Stimulated activated CD4-positive, alpha-beta T cell treated with anti-CD3 and anti-CD28 coated beads, TNF-alpha, amount 100 ng/mL, for 24 hours (primary cell): ENCODE measurements at places on chromosomes 11 and 22.

DNA sequence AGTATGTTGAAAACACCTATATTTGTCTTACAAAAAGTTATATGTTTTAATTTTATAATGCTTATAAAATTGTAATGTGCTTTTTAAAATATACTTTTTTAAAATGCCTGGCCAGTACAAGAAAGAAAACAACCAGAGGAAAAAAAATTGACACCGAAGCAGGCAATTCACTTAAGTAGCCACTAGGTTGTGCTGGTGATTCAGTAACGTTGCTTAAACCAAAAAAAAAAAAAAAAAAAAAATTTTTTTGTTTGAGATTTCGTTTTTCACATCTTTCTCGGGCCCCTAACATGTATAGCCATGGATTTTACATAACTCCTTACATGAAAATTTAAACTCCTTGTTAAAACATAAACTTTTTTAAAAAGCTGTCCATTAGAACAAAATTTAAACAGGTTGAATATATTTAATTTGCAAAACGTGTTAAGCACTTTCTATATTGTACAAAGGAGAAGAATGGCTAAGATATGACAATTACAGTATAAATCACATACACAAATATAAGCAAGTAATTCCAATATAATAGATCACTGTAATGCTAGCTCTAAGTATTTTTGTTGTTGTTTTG is 9.2 kb downstream of the OR8B4 start:
- DNase-seq, result no peak

DNA sequence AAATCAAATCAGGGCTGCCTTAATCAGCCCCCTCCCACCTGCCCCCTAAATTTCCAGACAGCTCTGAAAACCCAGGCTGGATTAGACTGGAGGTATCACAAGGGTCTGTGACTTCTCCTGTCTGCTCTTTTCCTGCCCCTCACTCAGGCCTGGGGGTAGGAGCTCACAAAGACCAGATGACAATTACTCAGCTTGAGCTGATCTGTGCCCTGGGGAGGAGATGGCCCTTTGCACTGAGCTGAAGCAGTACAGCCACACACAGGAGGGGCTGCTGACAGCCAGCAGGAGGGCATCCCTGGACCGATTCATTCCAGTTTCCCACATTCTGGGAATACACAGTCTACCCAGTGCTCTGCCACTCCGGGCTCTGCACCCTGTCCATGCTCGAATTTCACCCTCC is 4.2 kb downstream of the ABCC8 start:
- no peak for DNase-seq

DNA sequence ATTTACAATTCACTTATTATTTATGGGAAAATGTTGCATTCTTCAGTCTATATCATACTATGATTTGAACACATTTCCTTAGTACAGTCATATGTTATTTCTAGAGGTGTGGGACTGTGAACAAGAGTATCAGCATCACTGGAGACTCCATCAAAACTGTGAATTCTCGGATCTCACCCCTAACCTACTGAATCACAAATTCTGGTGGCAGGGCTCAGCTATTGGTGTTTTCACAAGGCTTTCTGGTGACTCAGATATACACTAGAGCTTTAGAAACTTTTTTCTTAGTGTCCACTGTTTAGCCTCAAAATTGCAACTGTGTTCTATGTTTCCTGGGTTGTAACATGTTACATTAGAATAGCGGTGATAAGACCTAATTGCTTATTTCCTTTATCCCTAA is 352.9 kb upstream of the DDI1 start:
- no peak for DNase-seq

DNA sequence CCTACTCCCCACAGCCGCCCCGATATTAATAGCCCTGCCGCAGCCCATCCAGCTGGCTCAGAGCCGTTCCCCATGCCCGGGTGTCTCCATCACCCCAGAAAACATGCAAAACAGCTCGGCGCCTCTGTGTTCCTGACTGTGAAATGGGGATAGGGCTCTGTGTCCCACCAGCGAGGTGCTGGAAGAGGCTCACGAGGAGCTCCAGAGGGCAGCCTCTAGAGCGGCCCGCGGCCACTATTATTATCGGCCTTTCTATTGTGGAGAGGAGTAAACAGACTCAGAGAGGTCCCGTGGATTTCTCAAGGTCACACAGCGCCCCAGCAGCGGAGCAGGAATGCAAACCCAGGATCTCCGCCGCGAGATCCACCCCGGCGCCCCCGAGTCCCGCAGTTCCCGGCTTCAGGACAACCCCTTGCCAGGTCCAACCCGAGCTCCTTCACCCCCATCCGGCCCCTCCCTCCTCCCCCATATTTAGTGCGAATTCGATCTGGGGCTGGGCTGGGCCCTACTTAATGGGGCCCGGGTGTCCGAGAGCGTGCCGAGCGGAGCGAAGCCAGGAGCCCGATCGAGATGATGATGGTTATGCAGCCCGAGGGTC is at the start of gene ACTN3:
TSS of gene ACTN3 (plus strand) at position 536 of the 598 bp plus-strand sequence. CDS start at position 571, 35 bp downstream.
- DNase-seq, result no peak

GRCh38 chr11:17519061-17519885 is 24.9 kb downstream of the USH1C start:
- no peak for DNase-seq

GRCh38 chr22:29256606-29257325 is 11.0 kb downstream of the RHBDD3 start:
- no peak for DNase-seq

- no peak for DNase-seq
Measured at GRCh38 chr11:17353821-17354600, 2.4 kb downstream of the NCR3LG1 start.

DNA sequence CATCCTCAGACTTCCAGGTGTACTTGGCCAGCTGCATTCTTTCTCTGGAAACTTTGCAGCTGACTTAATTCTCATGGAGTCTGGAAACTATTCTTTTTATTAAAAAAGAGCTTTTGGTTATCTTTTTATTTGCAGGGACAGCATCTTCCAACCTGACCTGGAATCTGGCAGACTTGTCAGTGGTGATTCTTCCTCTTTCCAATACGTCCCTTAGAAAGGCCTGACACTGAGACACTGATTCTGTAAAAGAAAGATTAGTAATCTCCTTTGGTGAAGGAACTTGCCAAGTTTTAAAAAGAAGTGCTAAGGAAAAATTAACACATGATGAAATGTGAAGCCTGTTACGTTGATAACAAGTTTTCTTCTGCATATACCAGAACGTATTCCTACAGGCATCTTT is 440.9 kb upstream of the RAG2 start:
- DNase-seq, result no peak

- no peak for DNase-seq
Measured at GRCh38 chr11:62930157-62930556, 9.0 kb upstream of the CHRM1 start.

DNA sequence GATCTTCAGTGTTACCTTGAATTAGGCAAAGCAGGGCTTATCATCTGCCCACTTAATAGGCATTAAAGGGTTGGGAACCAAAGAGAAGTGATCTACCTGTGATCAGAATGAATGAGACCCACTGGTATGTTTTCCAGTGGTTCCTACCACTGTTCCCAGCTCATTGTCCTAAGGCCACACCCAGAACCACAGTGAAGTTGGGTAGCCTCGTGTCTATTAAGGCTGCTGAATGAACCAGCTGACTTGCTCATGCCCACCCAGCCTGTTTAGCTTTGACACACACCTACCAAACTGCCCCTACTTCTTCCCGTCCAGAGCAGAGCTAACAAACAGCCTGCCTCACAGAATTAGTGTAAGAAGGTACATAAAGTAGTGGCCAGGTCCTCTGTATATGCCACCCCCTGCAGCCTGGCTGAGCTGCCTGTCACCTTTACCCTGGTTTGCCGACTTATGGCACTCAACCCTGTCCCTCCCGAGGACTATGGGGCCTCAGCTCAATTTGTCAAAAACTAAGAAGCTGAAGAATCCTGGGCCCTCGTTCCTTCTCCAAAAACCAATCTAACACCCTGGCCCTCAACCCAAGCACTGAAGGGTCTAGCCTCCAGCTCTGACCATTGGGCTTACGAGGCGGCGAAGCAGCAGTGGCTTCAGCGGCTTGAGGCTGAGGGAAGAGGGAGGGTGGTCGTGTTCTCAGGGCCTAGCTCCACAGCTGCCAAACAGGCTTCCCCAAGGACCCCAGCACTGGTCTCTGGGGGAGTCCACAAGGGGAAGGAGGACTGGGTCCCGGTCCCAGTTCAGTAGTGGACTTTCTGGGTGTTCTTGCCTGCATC is 9.8 kb downstream of the UCP2 start:
- DNase-seq, result no peak

- DNase-seq, result no peak
Measured at GRCh38 chr11:70158201-70158600, 44.9 kb upstream of the FADD start.

GRCh38 chr11:30358536-30358935 is 35.6 kb downstream of the ARL14EP start:
- DNase-seq, result no peak

DNA sequence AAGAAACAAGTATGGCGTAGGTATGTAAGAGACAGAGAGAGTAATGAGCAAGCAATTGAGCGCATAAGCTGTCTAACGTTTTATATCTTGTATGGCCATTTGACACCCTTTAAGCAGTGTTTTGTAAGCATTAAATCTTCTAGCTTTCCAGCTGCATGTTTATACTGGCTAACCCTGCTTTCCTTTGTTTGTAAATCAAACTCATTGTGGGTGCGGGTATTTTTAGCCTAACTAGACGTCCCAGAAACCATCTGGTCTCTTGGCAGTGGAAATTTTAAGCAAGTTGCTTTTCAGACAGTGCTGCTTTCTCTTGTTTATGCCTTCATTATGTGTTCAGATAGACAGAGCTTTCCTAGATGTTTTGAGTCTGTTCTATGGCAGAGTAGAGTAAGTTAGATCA is 73.5 kb downstream of the RNF169 start:
- no peak for DNase-seq

GRCh38 chr11:90428836-90429235 is 206.0 kb upstream of the CHORDC1 start:
- DNase-seq, result no peak

DNA sequence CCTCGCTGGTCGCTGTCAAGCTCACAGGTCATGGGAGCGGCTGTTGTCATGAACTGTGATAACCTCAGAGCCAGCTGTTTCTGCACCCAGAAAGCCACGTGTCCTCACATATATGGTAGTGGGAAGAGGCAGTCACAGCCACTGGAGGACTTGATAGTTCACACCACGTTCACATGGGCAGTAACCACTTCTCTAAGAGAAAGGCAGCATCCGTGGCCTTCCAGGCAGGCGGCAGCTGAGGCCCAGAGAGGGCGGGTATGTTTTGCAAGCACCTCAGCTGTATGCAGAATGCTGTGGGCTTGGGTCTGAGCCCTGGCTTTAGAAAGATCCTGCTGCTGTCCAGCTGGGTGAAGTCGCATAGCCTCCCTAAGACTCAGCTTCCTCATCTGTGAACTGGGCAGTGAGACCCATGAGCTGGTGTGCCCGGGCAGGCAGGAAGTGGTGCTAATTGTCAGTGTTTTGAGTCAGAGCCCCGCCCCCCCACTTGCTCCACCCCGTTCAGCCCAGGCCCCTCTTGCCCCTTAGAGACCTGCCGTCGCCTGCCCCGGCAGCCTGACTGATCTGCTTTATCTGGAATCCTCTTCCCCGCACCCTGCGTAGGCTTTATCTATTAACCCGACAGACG is 13.3 kb downstream of the TTC38 start:
- no peak for DNase-seq

DNA sequence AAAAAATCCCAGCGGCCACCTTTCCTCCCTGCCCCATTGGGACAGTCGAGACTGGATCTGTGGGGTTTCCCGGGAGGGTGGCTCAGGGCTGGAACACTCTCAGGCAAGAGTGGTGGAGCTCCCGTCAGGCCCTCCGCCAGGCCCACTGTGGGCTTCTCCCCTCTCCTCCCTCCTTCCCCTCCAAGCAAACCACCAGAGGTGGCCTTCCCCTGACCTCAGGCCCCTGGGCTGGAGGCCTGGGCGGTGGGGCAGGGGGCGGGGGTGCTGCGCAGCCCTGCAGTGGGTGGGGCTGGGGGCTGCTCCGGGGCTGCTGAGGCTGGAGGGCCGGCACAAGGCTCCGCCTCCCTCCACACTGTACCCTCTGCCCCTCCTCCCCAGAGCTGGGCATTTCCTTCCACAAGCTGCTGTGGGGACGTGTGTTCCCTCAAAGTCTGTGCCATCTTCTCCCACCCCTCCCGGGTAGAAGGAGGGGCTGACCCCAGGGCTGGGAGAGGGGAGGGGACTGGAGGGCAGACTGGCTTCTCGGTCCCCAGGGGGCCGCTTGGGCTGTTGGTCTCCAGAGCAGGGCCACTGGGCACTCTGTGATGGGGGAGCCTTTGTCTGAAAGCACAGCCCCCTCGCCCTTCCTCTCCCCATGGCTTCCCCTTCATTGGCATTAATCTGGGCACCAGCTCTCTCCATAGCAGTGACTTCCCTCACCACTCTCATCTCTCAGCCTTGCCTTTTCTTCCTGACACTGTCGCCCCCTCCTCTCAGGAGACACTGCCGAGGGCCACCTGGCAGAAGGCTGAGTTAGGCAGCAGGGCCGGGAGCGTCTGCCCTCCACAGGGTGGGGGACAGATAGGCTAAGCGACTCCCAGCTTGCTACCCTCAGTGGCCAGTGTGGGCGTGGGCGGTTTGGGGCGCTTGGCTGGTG is 7.1 kb downstream of the RCOR2 start:
- DNase-seq, result no peak

GRCh38 chr11:898540-899190 is 11.9 kb downstream of the CHID1 start:
- no peak for DNase-seq

- DNase-seq, result no peak
Measured at GRCh38 chr11:111878385-111878848, 548 bp downstream of the FDXACB1 start.

DNA sequence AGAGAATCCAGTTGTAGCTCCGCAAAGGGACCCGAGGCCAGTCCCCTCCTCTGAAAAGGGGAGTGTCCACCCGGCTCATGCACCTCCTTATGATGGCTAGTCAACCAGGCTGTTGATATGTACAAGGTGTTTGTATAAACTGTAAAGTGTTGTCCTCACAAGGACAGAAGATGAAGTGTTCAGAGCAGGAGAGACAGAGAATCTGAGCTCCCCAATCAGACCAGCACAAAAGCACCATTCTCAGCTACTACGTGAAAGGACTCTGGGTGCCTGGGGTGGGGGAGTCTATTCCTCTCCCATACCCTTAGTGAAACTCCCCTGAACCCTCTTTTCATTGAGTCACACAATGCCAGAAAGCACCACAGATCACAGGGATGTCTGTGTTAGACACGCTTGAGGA is 49.4 kb downstream of the MN1 start:
- DNase-seq, result no peak

DNA sequence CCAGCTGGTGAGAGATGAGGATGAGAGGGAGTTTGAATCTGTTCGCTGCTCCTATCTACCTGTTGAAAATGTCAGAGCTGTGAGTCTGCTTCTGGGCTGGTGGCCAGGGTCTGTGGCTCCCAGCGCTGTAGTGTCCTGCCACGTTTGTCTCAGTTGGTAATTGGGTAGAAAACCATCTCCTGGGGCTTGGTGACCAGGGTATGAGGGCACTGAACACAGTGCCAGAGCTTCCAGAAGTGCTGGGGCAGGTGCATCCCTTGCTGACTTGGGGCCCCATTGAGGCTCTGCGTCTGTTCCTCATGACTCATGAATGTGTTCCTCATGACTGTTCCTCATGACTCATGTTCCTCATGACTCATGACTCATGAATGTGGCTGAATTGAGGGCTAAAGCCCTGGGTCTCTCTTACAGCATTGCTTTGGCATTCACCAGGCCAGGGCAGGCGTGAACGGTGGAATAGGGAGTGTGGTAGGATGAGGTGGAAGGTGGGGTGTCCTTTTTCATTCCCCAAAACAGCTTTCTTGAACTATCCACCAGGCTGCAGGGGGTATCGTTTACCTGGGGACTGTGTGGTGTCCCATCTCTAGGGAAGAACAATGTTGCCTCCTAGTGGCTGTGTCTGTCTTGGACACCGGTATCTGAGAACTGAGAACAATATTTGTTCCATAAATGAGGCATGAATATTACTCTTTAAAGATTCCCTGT is 139.5 kb downstream of the COMMD9 start:
- no peak for DNase-seq
